A549 treated with DMSO at 1 μM for 4 hours (cell line): ENCODE measurements at places on chromosomes 11 and 22. TPM values are rescaled to one million over a fixed set of nuclear protein-coding genes. Genes with fewer than 3 reads are reported as not detected.

IFITM2 gene
- 48.8 to 60.8 TPM (median 58.8 TPM) in 5 replicates for total RNA-seq

MCAT gene
- 12.5 to 26.3 TPM (median 23.5 TPM) in 5 replicates for total RNA-seq

SNX15 gene
- total RNA-seq, result 22.2 to 25.0 TPM (median 23.3 TPM) in 5 replicates

LRP4 gene
- 8.2 to 8.8 TPM (median 8.3 TPM) in 5 replicates for total RNA-seq

RASSF10 gene
- 7.2 to 11.2 TPM (median 10.4 TPM) in 5 replicates for total RNA-seq
